Bronchial epithelial cell (primary cell): ENCODE measurements at places on chromosomes 2 and 18. TPM values are rescaled to one million over a fixed set of nuclear protein-coding genes. Genes with fewer than 3 reads are reported as not detected.

MBP gene
- 21.3 and 26.6 TPM in 2 replicates for total RNA-seq

RTP5 gene
- not detected in 2 replicates for total RNA-seq

CAVIN2 gene
- 2.8 and 3.7 TPM in 2 replicates for total RNA-seq

IL18R1 gene
- 5.3 and 11.5 TPM in 2 replicates for total RNA-seq

RAB6C gene
- under 0.01 TPM in 1 of 2 replicates, not detected in the other for total RNA-seq

LIMS3 gene
- 1.3 TPM in 1 of 2 replicates, not detected in the other for total RNA-seq

SGPP2 gene
- total RNA-seq, result 9.7 and 40.1 TPM in 2 replicates

CCDC85A gene
- total RNA-seq, result 0.13 TPM in 1 of 2 replicates, not detected in the other

LRP2 gene
- not detected in 2 replicates for total RNA-seq

HOXD3 gene
- total RNA-seq, result not detected in 2 replicates

TUBA4B gene
- not detected in 2 replicates for total RNA-seq

HOXD10 gene
- not detected in 2 replicates for total RNA-seq

GPR75 gene
- 0.79 and 1.7 TPM in 2 replicates for total RNA-seq

LOXL3 gene
- total RNA-seq, result 0.13 and 0.53 TPM in 2 replicates

SLC5A7 gene
- total RNA-seq, result not detected in 2 replicates

INHA gene
- total RNA-seq, result under 0.01 and 0.13 TPM in 2 replicates

GRCh38 chr2:222483513-222484039, 59.2 kb downstream of the SGPP2 start:
- peak; percentile 9 for DNase-seq

DNA sequence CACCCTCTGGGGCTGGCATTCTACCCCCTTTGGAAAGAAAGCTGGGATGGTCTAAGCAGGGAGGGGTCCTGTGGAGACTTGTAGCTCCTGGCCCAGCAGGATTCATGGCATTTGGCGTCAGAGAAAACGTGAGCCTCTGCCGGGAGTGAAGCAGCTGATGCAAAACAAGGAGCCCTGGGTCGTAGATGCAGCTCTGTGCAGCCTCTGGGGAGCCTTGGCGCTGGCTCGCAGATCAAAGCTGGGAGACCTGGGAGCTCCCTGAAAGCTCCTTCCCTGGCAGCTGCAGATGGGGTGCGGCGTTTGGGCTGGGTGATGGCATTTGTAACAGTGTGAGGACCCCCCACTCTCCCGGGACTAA, 148.3 kb downstream of the KLHL29 start:
- DNase-seq, result no peak

DNA sequence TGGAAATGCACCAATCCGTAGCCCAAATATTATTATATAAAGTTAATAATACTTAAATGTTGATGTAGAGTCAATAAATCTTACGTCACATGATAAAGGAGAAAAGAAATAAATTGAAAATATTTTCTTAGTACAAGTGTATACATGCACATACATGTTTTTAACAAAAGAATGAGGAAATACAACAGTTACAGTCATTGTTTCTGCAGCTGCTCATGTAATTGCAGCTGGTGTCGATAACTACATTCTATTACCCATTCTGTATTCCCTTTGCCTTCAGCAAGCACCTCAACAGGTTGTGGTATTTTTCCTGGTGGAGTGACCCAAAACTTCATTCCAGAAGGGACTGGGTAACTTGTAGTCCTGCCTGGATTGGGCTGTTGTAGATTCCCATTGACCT, 377.8 kb upstream of the FSIP2 start:
- DNase-seq, result peak; percentile 69

DNA sequence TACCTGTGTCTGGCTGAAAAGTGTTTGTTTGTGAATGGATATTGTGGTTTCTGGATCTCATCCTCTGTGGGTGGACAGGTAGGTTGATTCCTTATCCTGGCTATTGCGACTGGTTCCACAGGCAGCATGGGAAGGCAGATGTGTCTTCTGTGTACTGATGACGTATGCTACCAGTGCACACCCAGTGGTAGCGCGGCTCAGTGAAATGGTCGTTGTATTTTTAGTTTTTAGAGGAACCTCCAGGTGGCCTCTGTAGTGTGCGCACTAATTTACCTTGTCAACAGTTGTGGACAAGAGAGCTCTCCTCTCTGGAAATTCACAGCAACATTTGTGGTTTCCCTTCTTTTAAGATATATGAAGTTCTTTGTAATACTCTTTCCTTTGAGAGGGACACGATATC, 52.5 kb downstream of the CCDC74A start:
- no peak for DNase-seq

GRCh38 chr2:70705160-70705850, 62.7 kb downstream of the ADD2 start:
- no peak for DNase-seq

DNA sequence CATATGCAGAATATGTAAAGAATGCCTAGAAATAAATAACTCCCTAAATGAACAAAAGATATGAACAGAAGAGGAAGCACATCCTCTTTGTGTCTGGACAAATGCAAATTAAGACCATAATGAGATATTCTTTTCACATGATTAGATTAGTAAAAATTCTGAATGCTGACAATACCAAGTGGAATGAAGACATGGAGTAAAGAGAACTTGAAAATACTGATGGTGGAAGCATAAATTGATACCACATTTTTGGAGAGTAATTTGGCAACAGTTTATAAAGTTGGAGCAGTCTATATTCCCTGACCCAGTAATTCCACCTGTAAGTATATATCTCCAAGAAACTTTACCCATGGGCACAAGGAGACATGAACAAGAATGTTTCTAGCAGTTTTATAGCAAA, 130.0 kb downstream of the CAPN13 start:
- DNase-seq, result no peak

DNA sequence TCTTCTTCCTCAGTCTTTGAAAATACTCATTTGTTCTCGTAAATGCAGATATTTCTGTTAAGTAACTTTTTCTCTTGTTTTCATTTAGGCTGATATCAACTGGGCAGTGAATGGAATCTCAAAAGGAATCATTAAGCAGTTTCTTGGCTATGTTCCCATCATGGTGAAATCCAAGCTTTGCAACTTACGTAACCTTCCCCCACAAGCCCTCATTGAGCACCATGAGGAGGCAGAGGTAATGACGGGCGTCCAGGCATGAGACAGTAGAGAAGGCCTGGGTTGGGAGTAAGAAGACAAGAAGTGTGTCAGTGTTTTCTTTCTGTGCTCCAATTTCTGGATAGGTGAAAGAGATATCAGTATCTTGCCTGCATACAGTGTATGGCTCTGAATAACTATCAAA, 5.1 kb downstream of the POLR1B start:
- DNase-seq, result peak; percentile 73

DNA sequence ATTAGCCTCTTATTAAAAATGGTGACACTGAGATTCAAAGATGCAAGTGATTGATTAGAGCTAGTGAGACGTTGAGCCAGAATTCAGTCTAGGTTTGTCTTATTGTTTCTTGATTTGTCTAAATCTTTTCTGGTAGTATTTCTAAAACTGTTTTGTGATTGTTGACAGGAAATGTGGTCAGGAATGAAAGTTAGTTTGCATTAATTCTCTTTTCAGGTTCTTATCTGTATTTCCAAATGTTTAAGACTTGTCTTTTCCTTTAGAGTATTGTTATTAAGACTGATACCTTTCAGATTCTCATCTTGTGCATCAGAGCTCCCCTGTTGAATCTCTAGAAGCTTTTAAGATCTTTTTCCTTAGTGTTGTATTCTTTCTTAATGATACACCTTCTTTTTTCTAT, 89.3 kb downstream of the MBD5 start:
- no peak for DNase-seq

- DNase-seq, result no peak
Measured at GRCh38 chr18:21834299-21834660, 93.7 kb downstream of the MIB1 start.

GRCh38 chr2:126722546-126722945, 66.6 kb downstream of the GYPC start:
- no peak for DNase-seq

DNA sequence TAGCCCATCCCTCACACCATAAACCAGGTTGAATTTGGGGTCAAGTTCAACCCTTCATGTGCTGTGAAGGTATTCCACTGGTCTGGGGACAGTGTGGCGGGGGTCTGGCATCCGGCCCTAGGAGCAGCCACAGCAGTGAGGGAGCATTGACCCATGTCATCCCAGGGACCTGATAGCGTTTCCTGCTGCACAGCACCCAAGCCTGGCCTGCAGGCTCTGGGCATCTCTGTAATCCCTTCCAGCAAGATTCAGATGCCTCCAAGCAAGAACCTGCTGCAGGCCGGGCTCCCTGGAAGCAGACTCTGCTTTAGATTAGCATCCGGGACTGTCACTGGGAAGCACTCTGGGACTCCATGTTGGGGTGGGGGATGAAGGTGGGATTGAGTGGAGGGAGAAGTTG, 90.4 kb downstream of the TFCP2L1 start:
- DNase-seq, result no peak

DNA sequence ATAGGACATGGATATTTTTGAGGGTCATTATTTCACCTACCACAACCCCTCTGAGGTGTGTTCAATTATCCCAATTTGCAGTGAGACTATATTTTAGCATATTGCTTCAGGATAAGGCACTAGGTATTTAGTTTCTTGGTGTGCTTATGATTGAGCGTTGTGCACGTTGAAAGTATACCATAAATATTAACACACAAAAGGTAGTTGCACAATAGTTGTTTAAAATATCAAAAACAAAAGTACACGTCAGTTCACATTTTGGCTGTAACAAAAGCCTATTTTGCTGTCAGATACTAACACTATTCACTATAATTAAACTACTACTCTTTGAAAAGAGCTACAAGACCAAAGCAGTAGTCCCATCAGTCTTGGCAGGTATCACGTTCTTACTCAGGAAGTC, 367.5 kb downstream of the DSC3 start:
- no peak for DNase-seq

GRCh38 chr2:84996909-84997308, 25.9 kb downstream of the KCMF1 start:
- DNase-seq, result peak; percentile 39

DNA sequence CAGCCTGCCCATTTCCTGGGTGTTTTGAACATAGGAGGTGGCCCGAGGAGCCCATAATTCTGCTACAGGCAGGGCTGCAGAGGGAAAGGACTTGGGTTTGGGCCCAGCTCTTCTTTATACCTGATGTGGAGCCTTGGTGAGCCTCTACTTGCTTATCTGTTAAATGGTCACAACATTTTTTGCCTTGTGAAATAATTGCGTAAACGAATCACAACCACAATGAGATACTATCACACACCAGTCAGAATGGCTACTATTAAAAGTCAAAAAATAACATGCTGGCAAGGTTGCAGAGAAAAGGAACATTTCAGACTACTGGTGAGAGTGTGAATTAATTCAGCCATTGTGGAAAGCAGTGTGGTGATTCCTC, 4.1 kb upstream of the FABP1 start:
- no peak for DNase-seq
